Activated CD8-positive, alpha-beta memory T cell treated with anti-CD3 and anti-CD28 coated beads for 4 hours (primary cell): ENCODE measurements at places on chromosomes 3 and 15.
A peak's percentile ranks its signal among the peaks of the same experiment; 100 is the strongest.

- DNase-seq, result no peak
Observed at GRCh38 chr3:121883507-121883906, 10.7 kb upstream of the SLC15A2 start.

DNA sequence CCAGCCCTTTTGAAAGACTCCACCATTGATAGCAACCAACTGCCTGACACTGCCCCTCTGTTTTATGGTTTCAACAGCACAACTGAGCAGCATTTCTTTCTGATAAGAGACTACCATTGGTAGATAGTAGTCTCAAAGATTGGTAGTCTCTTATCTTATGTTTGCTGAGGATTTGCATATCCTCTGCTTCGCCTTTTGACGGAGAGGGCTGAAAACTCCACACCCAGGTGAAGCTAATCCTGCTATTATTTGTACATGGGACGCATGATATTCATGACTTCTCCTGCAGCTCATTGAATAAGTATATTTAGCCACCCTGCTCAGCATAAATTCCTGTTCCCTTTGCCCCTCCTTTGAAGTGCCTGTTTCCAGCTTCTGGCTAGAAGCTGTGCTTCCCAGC is 119.4 kb upstream of the STRIT1 start:
- DNase-seq, result no peak

DNA sequence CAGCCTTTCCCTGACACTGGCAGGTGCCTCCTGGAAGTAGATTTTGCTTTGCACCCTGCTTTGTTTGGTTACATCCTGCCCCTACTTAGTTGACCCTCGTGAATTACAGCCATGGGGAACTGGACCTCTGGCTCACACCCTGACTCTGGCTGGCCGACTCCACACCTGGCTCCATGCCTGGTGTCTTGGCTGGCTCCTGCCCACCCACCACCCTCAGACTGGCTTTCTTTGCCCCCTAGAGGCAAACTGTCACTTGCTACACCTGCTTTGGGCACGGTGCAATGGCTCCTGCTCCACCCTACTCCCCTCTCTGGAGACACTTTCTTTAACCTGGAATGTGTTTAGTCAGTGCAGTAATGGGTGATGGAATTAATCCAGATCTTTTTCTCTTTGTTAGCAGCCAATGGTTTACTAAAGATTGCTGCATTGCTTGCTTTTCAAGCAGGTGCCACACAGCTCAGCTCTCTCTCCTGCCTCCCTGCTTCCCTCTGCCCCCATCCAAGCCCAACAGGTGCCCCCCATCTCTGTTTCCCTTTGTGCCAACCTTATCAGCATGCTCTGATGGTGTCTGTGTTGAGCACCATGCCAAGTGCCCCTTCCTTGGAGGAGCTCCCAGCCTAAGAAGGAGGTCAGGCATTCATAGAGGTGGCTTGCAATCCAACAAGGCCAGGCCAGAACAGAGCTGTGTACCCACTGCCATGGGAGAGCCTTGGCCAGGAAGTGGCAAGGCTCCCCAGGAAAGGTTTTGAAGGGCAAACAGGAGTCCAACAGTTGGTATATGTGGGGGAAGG is 38.4 kb downstream of the RASGRF1 start:
- DNase-seq, result no peak

DNA sequence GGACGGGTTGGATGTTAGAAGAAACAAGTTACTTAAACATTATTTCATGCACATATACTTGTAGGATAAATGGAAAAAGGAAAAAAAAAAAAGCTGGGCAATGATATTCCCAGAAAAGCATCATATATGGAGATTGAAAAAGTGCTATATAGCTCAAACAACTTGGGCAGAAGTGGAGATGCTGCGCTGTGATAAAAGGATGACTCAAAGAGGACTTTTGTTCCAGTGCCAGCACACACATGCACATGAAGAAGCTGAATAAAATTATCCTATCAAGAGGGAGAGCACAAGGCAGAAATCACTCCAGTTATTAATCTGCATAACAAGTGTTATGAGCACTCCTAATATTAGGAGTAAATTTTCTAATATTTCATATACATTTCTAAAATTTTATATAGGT is 30.9 kb downstream of the FRMD4B start:
- no peak for DNase-seq

GRCh38 chr3:126557415-126557745 is 1.4 kb downstream of the C3orf22 start:
- no peak for DNase-seq

DNA sequence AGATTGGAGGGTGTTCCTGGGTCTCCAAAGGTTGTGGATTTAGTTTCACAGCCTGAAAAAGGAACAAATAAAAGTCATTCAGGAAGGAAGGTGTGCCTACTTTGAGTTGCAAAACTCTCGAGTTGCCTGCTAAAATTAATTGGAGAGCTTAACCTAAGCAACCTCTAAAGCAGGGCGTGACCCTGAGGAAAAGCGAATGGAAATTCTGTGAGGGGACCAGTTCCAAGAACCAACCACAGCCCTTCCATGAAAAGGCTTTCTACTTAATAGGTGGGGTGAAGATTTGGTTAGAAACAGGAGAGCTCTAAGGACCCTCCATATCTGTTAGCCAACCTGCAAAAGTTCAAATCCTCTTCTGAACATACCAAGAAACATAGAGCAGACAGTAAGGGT is 1.5 kb downstream of the CD80 start:
- DNase-seq, result no peak

GRCh38 chr3:171954690-171955383 is 84.5 kb upstream of the FNDC3B start:
- DNase-seq, result no peak

- DNase-seq, result no peak
Observed at GRCh38 chr3:69890084-69890483, 109.4 kb upstream of the SAMMSON start.

GRCh38 chr3:149536429-149536828 is 61.9 kb downstream of the TM4SF4 start:
- no peak for DNase-seq

GRCh38 chr15:22895465-22896190 is 57.2 kb downstream of the NIPA2 start:
- DNase-seq, result no peak

GRCh38 chr3:49716691-49717210 is 2.7 kb downstream of the AMIGO3 start:
- DNase-seq, result no peak

GRCh38 chr3:30400926-30401325 is 205.5 kb upstream of the TGFBR2 start:
- DNase-seq, result no peak

DNA sequence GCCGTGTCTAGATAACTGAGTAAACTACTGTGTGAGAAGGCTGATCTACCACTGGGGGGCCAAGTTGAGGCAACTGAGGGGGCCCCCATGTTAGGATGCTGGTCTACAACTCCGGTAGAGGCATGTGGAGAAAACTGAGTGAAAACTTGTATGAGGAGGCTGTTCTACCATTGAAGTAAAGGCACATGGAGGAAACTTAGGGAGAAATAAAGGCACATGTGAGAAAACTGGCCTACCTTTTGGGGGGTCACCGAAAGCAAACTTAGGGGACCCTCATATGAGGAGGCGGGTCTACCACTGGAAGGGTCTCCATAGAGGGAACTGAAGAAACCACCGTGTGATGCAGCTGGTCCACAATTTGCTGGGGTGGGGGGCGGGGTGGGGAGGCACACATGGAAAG is 155.2 kb downstream of the FBLN2 start:
- no peak for DNase-seq

DNA sequence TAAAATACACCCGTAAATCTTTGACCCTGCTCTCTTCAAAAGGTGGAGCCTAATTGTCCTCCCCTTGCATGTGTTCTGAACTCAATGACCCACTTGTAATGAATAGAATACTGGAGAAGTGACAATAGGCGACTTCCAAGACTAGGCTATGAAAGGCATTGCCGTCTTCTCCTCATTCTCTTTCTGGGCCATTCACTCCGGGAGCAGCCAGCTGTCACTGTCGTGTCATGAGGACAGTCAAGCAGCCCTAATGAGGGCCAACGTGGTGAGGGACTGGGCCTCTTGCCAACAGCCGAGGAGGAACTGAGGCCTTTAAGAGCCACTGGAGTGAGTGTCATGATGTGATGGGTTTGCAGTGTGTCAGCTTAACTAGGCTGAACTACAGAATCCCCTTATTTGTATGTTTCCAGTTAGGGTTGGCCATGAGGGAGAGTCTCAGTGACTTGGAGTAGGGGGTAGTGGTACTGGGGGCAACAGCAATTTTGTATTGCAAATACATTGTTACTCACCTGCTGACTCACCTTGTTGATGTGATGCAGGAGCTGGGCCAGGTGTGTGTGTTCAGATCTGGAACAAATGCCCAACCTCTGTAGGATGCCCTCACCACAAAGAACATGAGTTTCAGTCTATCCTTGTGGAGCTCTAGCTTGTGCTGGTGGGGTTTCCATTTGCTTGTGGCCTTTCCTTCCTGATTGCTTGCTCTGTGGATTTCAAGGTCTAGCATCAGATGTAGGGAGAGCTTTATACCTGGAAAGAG is 188.5 kb upstream of the PROK2 start:
- no peak for DNase-seq

DNA sequence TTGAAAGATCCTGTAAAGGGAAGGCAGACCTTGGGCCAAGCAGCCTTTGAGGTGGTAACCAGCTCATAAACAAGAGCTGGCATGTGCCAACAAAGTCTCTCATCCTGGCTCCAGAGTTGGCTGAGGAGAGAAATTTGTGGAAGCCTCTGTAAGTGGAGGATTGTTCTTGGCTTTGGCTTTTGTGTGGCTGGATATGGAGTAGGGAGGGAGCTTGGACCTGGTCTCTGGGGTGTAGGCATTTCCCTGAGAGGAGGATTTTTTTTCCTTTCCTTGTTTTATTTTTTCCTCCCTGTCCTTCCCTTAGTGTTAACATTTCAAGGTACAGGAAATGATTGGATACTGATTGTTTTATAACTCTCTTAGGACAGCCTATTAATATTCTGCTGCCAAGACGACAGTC is 60.8 kb downstream of the ZNF609 start:
- no peak for DNase-seq

DNA sequence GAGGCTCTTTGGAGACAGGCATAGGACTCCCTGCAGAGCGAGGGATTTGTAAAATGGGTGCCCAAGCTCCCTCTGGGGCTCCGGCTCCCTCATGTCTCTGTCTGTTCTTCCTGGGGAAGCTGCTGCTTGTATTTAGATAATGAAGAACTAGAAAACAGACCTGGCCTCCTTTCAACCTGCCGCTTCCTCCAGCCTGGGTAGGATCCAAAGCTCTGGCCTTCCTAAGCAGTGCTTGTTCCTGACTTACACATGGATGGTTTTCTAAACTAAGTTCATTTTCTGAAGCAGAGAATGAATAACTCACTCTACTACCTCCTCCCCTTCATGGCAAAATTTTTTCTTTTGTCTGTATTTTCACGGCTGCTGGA is 36.9 kb upstream of the MYZAP start:
- no peak for DNase-seq

GRCh38 chr3:153003441-153003840 is 158.6 kb upstream of the RAP2B start:
- no peak for DNase-seq

DNA sequence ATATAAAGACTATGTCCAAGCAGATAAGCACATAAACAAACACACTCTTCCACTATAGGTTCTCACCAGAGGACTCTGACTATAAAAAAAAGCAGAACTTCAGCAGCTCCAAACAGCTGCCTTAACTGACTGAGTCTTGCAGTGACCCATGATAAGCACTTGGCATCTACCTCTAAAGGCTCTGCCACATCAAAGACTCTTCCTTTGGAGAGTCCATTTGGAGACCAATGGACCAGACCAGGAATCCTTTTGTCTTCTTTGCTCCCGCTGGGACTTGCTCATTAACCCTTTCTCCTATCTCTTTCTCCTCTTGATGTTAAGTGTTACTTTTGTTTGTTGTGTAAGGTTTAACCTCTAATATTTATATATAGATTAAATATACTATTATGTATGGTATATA is 424.1 kb downstream of the RSL24D1 start:
- DNase-seq, result no peak

- DNase-seq, result no peak
Observed at GRCh38 chr3:47022641-47023071, 43.2 kb downstream of the NBEAL2 start.

DNA sequence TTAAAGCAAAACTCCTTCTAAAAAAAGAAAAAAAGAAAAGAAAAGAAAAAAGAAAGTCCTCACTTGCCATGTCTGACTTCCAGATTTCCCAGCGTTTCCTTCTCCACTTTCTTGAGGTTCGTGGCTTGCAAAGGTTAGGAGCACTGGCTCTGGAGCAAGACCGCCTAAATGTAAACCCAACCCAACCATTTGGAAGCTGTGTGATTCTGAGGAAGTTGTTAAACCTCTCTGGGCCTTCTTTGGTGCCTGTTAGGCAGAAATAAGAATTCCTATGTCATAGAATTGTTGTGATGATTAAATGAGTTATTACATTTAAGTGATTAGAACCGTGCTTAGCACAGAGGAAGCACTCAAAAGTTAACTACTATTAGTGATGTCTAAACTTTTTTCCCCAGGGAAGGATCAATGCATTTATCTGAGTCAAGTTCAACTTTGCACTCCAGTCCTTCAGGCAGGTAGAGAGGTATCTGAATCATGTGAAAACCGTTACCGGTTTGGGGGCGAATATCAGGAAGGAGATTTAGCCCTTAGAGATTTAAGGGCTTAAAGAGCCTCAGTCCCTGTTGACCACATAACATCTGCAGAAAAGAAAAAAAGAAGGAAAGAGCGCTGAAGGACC is 78.3 kb upstream of the HES1 start:
- no peak for DNase-seq

GRCh38 chr3:110265302-110265701 is 806.3 kb upstream of the NECTIN3 start:
- no peak for DNase-seq

DNA sequence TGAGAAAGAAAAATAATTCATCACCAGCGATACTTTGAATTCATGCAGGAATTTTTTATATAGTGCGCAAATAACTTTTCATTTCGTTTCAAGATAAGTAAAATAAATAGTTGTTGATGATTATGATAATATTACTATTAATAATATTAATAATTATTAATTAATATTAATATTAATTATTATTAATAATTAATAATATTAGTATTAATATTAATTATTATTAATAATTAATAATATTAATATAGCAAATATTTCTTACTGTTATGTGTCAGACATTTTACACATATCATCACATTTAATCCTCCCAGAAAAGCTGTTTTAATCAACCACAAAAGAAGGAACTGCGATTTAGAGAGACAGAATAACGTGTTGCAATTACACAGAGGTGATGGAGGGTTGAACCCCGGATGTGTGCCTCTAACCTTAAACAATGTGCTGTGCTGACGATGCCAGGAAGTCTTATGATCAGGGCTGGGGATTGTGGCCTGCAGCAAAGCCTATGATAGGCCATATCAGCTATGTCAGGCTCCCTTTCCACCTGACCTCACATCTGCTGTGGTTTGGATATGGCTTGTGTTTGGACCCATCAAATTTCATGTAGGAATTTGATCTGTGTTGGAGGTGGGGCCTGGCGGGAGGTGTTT is 263.5 kb upstream of the NR2F2 start:
- no peak for DNase-seq

GRCh38 chr3:46946856-46947545 is 29.5 kb downstream of the CCDC12 start:
- peak; percentile 69 for DNase-seq

GRCh38 chr3:46668116-46668515 is 25.4 kb downstream of the ALS2CL start:
- DNase-seq, result no peak

- peak; percentile 1 for DNase-seq
Observed at GRCh38 chr3:100710261-100710968, 1.1 kb downstream of the TFG start.

- DNase-seq, result no peak
Observed at GRCh38 chr3:196192036-196192523, 19.1 kb downstream of the ZDHHC19 start.
